Fibroblast of skin of back (primary cell): ENCODE measurements at places on chromosomes 12 and 14.

- DNase-seq: no peak
These were observed 92.5 kb downstream of the TMCC3 start for GRCh38 chr12:94557746-94558295.

GRCh38 chr12:10363914-10364814 is 25.7 kb downstream of the KLRK1 start:
- peak; percentile 33 for DNase-seq

DNA sequence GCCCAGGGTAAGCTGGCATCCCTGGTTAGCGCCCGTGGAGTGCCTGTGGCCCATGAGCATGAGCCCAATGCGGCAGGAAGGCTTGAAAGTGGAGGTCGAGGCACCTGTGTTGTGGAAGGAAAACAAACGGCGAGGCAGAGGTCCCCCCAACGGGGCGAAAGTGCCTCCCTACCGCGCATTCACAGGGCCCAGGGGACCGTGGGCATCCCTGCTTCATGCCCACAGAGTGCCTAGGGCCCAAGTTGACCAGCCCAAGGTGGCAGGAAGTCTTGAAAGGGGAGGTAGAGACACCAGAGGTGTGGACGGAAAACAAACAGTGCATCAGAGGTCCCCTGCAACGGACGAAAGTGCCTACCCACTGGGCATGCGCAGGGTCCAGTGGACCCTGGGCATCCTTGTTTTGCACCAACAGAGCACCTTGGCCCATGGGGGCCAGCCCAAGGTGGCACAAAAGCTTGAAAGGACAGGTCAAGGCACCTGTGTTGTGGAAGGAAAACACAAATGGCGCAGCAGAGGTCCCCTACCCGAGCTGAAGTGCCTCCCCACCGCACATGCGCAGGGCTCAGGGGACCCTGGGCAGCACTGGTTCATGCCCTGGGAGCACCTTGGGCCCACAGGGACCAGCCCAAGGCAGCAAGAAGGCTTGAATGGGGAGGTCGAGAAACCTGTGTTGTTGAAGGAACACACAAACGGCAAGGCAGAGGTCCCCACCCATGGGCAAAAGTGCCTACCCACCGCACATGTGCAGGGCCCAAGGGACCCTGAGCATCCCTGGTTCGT is 377.5 kb downstream of the ALG10 start:
- DNase-seq: no peak

DNA sequence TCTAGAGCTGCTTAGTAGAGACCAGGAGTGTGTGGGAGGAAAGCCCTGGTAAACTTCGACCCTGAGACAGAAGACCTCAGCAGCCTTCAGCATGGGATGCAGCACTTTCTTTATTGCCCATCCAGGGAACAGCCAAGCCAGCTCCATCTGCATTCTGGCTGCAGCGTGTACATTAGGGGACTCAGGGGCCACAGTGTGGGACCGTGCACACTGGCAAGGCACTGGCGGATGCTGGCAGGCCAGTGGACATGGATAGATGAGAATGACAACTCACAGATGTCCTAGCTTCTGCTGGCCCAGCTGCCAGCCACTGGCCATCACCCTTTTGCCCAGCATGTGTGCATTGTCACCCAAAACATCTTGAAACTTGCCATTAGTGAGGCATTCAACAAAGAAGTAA is 12.5 kb downstream of the PLD4 start:
- no peak for DNase-seq

DNA sequence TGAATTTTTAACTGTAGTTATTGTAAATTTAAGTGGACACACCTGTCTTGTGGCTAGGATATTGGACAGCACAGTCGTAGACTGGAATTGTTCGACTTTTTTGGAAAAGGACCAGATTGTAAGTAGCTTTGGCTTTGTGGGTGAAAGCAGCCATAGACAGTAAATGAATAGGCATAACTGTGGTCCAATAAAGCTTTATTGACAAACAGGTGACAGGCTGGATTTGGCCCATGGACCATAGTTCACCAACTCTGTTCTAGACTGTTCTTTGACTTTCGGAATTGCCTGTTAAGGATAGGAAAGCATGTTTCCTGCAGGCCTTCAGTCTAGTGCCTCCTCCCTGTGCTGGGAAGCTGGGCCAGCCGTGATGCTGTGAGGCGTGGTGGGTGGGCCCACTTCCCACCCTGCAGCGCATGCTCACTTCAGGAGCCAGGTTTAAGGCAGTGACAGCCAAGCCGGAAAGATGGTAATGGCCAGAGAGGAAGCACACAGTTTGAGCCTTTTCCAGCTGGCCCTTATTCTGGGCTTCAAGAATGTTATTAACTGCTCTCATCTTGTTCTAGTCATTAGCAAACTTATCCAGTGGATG is 51.8 kb downstream of the PPP2R5C start:
- DNase-seq: no peak

DNA sequence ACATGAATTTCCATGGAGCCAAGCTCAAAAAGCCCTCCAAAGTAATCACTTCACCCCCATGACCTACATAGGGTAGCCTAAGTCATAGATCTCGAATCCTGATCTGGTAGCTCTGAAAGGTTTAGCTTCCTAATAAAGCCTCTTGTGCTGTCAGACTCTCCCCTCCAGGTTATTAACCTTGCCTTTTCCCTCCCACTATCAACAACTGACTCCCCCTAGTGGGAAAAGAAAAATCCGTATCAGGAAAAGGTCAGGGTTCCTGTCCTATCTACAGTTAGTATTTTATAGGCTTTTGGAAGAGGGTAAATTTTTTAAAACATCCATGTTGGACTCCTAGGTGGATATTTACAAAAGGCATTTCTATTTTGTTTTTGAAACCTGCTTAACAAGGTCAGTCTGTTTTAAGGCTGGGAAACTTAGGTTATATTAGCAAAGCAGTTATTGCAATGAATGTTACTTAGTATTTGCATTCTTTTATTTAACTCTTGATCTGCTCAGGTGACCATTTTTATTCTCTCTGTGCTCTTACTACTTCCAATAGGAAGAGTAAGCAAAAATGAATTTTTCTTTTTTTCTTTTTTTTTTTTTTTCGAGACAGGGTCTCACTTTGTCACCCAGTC is 8.0 kb downstream of the YY1 start:
- DNase-seq: peak; percentile 54

DNA sequence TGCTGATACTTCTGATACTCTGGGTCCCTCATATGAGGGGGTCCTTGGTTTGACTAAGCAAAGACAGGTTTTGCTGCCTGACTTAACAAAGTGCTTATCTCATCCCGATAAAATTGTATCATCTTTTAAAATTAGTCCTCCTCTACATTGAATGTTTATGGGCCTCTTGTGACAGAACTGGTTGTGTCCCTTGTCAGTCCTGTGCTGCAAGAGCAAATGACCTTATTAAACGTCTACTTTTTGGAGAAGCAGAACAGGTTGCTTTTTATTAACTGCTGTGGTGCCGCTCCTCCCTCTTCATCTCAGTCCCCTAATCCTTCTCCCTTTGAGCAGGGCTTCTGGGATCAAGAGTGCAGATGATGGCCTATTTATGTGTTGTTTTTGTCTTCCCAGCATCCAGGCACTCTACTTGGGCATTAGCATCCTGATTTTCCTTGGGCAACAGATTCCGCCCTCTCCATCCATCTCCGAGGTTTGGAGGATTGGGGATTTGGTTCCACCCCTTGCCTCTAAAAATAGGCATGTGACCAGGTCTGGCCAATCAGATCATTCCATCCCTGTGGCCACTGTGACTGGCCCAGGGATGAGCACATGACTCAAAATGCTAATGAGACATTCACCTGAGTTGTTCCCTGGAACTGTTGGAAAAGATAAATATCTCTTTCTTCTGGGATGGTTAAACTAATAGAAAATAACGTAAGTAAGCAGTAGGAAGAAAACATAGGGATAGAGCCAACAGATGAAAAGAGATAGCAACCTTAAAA is 2.9 kb upstream of the DENR start:
- peak; percentile 14 for DNase-seq

- peak; percentile 63 for DNase-seq
These were observed 9.5 kb upstream of the TINF2 start for GRCh38 chr14:24251880-24252288.

GRCh38 chr14:32028599-32028998 is 48.5 kb upstream of the ARHGAP5 start:
- no peak for DNase-seq

GRCh38 chr14:64260418-64260817 is 33.8 kb downstream of the ESR2 start:
- no peak for DNase-seq

GRCh38 chr14:71354801-71355200 is 447.5 kb downstream of the PCNX1 start:
- peak; percentile 54 for DNase-seq

- DNase-seq: no peak
These were observed 467 bp downstream of the KCNK13 start for GRCh38 chr14:90062127-90062794.

DNA sequence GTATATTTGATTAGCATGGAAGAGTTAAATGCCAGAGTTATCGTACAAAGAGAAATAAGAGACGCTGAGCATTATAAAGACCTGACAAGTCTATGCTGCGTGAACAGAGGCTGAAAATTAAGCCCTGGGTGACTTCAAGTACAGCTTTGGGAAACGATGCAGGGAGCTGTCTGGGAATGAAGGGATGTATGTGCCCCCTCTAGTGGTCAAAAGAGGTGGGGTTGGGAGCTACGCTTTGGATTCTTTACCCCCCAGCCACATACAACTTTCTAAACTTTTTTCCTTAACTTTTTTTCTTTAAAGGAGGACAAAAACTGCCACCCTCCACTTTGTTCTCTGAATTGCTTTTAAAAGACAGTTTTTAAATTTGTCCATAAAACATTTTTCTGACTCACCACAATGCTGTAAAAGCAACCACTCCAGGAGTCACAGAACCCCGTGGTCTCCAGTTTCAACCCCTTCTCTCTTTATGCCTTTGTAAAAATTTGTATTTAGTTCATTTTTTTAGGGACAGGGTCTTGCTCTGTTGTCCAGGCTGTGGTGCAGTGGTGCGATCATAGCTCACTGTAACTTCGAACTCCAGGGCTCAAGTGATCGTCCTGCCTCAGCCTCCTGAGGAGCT is 59.4 kb downstream of the ZNF664 start:
- DNase-seq: peak; percentile 75

- DNase-seq: peak; percentile 6
These were observed 229.2 kb downstream of the NRXN3 start for GRCh38 chr14:78399316-78399889.

DNA sequence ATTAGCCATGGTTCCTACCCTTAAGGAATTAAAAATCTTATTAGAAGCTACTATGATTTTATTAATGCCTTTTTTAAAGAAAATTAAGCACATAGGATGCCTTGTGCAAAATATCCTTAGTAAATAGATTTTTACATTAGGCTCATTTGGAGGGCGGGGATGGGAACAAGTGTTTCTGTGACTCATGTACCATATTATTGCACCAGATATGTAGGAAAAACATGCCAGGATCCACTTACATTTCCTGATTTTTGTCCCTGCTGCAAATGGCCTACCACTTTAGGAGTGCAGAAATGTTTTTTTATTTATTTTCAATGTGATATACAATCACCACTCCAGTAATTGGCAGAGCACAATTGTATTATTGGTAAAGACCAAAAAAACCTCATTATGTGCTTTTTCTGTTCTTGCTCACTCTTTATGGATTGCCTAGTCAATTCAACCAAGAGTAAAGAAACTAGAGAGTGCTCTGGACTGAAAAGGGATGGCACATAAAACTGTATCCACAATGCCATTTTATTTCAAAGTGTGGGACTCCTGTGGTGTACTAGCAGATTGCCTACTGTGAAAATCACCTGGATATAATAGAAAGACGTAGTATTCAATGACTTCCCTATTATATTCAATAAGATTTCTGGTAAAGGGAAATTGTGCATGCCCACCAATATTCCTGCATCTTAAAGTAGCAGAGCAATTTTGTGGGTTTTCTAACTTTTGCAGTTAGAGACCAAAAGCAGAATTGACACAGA is 86.9 kb downstream of the ANO6 start:
- peak; percentile 38 for DNase-seq

GRCh38 chr12:4540170-4540569 is 1.5 kb downstream of the RAD51AP1 start:
- no peak for DNase-seq

GRCh38 chr12:64669270-64669842 is 59.1 kb downstream of the RASSF3 start:
- no peak for DNase-seq

GRCh38 chr12:118714051-118714460 is 267.3 kb upstream of the SRRM4 start:
- DNase-seq: no peak

GRCh38 chr14:92997343-92998061 is 74.6 kb downstream of the CHGA start:
- peak; percentile 34 for DNase-seq

DNA sequence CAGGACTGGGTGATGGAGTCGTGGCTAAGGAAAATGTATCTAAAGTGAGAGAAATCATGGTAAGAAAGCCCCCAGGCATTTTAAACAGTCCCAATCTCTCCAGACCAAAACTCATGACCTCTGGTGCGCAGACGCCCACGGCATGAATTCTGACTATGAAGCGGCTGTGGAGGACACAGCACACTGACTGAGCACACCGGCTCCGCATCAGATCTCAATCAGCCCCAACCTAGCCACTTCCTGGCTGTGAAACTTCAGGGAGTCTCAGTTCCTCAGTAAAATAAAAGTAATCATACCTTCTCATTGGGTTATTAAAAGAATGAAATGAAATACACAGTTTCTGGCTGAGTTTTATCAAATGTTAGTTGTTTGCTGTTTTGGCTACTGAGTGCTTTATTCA is 38.7 kb downstream of the SETD3 start:
- no peak for DNase-seq

DNA sequence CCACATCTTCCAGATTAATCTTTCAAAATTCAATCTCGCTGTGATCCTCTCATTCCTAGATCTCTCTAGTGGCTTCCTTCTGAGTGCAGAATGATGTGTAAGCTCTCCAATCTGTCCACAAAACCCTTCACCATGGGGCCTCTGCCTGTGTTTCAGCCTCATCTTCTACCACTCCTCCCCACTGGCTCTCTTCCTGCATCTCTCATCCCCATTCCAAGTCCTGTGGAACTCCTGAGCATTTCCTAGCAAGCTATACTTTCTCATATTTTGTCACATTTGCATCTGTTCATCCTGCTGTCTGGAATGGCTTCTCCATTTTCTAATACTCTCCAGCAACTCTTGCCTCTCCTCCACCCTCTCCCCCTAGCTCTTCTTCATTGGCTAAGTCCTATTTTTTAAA is 242.0 kb upstream of the DAAM1 start:
- DNase-seq: no peak

GRCh38 chr14:51396222-51396815 is 156.3 kb downstream of the TMX1 start:
- peak; percentile 96 for DNase-seq

GRCh38 chr12:42565633-42566032 is 23.9 kb downstream of the PRICKLE1 start:
- no peak for DNase-seq

- no peak for DNase-seq
These were observed 226.6 kb upstream of the EGLN3 start for GRCh38 chr14:34177466-34177865.

GRCh38 chr12:57759360-57759980 is 4.6 kb downstream of the MARCHF9 start:
- no peak for DNase-seq

- no peak for DNase-seq
These were observed 44.0 kb upstream of the CSRP2 start for GRCh38 chr12:76922866-76923265.
